ENCODE measurements at places on chromosomes 13 and 19.

DNA sequence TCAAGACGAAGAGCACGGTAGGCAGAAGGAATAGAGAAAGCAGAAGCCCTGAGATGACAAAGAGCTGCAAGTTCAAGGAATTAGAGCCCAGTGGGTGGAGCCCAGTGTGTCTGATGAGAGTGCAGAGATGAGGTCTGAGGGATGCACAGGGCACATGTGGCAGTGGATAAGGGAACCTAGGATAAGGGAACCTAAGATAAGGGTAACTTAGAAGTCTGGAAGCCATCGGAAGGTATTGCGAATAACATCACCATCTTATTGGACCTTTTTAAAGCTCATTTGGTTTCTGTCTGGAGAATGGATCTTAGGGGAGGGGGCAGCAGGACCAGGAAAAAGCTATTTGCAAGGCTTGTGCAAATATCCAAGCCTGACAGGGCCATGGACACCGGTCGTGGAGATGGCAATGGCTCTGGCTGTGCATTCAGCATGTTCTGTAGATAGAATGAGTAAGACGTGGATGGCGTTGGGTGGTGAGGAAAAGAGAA lies 1.3 kb downstream of the FPR3 start:
- no peak for DNase-seq

DNA sequence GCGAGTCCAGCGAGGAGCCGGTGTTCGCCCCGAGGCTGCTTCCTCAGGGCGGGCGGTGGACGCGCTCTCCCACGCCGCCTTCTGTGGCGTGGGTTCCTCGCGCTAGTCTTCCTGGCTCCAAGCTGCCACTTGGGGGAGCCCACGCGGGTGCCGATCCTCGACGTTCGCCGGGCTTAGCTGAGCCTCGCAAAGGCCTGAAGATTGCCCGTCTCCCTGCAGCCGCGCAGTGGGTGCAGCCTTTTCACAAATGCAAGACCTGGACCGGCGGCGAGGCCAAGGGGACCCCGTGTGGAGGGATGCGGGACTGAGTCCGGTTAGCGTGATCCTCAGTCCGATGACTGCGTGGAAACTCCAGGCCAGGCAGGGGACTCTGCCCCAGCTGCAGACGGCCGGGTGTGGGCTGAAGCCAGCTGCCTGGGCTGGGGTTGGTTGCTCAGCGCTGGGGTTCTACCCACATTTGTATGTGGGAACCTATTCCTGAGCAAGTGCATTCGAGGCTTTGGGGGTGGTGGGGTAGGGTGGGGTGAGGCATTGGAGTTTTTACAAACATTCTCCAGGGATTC lies 16.6 kb upstream of the LRP3 start:
- peak; percentile 61 for DNase-seq

DNA sequence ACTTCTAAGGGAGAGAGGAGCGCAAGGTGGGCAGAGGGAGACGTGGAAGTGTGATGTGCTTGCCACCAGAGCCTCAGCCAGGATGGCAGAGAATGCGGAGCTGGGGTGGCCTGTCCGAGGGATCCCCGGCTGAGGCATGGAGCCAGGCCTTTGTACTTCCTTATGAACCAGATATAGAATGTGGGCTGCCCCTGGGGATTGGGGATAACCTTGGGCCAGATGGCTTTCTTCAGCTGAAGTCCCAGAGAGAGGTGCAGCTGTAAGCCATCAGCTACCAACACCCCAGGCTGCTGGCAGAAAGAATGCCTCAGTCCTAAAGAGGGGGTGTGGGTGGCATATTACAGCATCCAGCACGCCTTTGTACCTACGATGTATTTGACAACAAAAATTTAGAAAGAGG lies 25.5 kb upstream of the FBXO17 start:
- DNase-seq: no peak

GRCh38 chr19:1026783-1027649 lies 608 bp downstream of the CNN2 start:
- DNase-seq: no peak

GRCh38 chr19:11685676-11686650 lies 52.8 kb downstream of the ZNF823 start:
- DNase-seq: no peak

DNA sequence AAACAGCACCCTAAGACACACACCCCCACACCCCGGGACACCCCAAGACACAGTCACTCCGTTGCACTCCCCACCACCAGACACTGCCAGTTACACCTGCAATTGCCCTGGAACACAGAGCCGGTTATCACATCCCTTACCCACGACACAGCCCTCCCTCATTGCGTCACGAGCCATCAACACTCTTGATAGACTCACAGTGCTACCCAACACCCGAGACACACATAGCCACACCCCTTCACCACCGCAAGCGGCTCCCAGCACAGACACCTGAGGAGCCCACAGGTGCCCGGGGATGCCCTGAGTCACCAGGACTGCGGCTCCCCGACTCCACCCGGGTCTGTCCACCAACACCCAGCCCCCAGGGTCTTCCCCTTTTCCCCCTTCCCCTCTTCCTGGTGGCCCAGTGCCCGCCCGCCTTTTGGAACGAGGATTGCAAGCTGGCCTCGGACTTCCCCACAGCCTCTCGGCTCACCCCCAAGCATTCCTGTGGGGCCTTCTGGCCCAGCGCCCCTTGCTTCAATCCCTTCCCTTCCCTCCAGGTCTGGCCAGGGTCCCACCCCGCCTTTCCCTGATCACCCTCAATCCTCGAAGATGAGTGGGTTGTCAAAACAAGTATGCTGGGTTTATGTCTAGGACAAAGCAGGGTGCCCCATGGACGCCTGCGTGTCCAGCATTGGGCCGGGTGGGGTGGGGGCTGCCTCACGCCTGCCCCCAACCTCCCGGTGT lies 1.7 kb upstream of the PTGER1 start:
- peak; percentile 13 for DNase-seq

DNA sequence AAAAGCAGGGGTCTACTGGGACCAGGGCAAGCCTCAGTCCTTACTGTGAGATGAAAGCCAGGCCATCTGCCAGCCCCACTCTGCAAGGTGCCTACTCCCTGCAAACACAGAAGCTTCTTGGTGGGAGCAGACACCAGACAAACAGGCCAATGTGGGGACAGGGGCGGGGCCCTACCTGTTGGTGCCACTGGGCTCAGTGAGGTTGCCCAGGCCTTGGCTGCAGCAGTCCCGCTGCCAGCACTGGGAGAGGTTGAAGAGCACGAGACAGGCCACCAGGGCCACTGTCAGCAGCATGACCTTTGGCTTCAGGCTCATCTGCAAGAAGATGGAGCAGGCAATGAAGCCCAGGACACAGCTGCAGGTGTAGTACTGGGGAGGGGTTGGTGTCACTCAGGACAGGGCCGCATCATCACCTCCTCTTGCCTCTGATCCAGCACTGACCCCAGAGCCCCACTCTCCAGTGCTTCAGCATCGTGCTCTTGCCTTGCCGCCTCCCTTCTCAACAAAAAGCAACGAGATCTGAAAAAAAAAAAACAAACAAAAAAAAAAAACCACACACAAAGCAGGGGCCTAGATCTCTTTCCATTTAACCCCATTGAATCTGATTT lies 72.6 kb downstream of the NBEA start:
- no peak for DNase-seq

- no peak for DNase-seq
Measured at GRCh38 chr13:48125794-48126228, 30.9 kb upstream of the MED4 start.

Data from stimulated activated CD8-positive, alpha-beta memory T cell treated with anti-CD3 and anti-CD28 coated beads, Interleukin-4, amount 100 ng/mL, for 1 hour (primary cell).